Activated CD8-positive, alpha-beta memory T cell treated with anti-CD3 and anti-CD28 coated beads for 1 hour (primary cell): ENCODE measurements at places on chromosomes 4 and X.

GRCh38 chr4:39937683-39938268 is 39.9 kb downstream of the PDS5A start:
- DNase-seq: no peak

GRCh38 chr4:74391890-74392475 is 27.0 kb downstream of the EREG start:
- no peak for DNase-seq

- DNase-seq: no peak
These were observed 78.8 kb downstream of the BMP3 start for GRCh38 chr4:81109356-81109755.

- DNase-seq: no peak
These were observed 1.1 kb upstream of the LIN54 start for GRCh38 chr4:83011689-83012199.

DNA sequence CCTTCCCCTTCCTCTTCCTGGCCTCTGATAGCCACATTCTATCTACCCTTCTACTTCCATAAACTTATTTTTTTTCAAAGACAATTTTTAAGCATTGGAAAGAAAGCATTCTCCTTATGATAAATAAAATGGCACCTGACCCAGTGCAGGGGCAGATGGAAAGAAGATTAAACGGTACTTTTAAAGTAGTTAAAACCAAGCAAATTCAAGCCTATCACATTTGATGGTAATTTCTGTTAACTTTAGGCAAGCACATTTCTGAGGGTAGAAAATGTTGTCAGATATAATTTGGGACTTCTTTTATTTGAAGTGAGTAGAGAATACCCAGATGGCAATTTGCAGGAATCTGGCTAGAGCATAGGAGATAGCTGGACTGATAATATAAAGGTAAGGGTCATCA is 332.9 kb downstream of the EPHA5 start:
- DNase-seq: no peak

GRCh38 chr4:1365271-1366178 is 18.5 kb downstream of the UVSSA start:
- no peak for DNase-seq

DNA sequence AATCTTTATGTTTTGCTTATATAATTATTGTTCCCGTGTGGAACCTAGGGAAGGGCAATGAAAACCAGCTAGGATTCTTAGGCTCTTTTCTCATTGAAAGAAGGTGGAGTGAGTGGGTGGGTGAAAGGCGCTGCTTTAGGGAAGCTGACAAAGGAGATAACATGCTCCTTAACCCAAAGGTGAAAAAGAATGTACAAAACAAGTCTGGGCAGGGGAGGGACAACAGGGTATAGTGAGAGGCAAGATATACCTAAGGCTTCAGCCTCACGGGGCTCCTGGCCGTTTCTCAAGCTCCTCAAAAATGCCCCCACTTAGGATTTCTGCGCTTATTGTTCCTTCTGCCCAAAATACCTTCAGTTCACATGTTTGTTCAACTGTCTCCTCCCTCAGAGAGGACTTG is 1.8 kb downstream of the SH2D1A start:
- no peak for DNase-seq
